SW 1271 (cell line): ENCODE measurements at places on chromosomes 7 and 10.

DNA sequence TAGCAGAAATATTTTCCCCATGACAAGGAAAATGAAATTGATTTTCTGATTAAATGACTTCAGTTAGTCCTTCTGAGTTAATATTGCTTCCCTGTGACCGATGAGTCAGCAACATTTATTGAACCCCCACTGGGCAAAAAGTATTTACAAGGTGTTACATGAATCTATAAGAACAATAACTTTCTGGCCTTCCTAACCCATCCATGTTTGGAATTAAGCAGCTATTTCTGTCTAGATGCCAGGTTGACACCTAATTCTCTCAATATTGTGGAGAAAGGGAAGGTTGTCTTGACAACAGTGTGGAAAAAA is 112.9 kb upstream of the JAZF1 start:
- no peak for DNase-seq

DNA sequence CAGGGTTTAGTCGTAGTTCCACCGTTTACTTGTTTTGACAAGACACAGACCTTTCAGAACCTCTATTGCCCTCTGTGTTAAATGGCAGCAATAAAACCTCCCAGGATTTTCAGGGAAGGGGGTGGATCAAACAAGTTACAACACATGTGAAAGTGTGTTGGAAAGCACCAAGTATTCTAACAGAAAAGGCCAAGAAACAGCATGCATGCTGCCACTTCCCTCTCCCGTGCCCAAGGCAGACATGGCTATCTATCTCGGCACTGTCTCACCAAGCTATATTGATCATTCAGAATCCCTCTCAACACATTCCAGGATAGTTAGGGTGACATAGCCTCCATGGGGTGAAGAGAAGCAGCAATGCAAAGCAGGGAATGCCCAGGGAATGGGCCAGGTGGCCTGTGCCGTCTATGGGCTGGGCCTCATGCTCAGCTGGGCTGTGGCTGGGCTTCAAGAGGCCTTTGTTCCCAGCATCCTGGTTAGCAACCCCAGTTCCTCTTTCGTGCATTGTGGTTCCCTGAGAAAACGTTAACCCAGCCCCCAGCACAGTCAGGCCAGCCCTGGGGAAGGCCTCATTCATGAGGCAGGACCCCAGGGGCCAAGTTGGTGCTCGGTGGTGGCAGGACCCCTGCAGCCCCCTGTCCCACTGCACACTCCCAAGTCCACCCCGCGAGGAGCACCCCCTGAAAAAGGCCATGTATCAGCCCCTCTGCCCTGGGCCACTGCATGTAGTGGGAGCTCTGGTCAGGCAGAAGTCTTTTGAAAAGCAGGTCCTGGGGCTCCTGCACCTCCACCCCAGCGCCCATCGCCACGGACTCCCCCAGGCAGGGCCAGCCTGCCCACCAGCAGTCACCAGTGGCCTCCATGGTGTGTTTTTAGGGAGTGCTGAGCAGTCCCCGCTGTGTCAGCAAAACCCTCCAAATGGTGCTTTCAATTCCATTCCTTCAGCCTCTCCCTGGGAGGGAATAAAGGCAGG is 25.5 kb downstream of the VSIR start:
- no peak for DNase-seq

DNA sequence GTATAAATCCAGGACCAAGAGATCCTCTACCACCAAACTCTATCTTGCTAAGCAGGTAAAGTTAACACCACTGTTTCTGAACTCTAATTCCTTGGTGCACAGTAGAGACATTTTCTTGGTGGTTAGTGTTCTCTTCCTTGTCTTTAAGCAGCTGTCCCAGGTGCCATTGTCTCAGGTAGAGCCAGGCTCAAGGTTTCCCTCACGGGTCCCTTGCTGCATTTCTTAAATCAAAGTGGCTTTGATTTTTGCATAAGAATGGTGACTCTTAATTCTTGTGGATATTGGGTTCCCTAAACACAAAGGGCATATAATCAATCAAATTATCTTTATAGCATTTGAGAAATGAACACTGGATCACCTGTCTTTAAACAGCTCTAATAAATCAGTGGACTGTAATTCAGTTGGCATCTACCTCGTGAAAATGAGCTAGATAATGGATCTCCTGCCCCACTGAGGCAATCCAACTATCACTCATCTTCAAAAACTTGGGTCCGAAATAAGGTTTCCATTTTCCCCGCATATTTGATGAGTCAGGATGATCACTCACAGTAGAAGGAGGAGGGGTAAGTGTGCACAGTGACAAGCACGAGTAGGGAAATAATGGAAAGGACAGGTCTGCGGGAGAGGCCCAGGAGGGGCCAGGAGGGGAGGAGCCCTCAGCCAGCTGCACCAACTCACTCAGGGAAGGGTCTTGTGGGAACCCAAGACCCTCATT is 2.4 kb downstream of the ABCC2 start:
- no peak for DNase-seq

DNA sequence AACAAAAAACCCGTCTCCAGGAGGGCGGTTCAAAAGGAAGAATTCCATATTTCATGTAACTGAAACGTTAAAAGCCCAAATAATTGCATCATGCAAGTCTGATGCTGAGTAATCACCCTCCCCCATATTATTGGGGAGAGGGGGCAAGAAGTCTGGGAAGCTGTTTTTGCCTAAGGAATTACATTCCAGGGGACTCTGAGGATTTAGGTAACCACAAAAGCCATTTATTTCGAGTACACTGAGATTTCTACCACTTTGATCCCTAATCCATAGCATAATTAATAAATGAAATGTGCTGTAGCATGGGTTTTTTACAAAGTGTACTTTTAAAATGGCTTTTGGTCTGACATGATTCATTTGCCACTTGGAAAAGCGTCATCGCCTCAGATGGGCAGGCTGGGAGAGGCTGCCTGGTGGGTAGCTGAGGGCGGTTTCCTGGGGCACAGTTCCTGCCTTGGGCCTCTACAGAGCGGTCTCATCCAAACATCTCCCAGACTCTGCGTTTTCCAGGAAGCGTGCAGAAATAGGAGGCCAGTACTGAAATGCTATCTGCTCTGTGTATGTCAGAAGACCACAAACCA is 106.5 kb downstream of the TCF7L2 start:
- DNase-seq, result no peak

DNA sequence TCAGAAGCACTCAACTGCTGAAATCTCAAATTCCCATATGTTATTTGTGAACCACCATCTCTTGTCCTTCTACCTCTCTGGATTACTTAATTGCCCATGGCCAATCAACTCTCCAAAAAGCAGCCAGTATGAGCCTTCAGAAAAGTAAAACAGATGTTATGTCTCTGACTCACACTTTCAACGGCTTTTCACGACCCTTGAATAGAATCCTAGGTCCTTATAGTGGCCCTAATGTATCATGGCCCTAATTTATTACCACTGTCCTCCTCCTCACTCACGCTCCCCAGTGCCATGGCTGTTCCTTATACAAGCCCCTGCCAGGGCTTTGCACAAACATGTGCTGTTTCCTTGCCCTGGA is 20.0 kb downstream of the ZNF438 start:
- no peak for DNase-seq

DNA sequence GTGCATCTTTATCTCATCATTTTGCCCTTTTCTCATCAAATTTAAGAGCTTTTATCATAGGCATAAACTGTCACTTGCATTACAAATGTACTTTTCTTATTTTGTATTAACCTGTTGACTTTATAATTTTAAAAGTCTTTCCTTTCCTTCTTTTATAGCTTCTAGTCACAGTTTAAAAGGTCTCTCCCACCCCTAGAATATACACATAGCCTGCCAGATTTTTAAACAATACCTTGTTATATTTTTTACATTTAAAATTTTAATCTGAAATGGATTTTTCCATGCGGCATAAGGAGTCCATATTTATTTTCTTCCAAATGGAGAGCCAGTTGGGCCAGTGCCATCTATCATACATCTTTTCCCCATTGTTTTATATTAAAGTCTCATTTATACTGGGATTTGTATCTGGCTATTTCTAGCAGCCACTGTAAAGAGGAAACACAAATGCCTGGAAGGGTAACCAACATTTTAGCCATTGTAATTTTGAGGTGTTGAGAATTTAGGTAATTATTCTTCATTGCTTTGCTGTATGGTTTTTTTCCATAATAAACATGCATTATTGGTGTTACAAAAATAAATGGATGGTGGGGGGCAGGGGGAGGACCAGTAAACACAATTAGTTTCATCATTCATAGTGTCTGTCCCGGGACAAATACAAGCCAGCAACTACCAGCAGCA is 92.8 kb downstream of the CCDC71L start:
- no peak for DNase-seq

GRCh38 chr7:151866761-151867655 is 9.9 kb downstream of the PRKAG2 start:
- no peak for DNase-seq

GRCh38 chr10:3472287-3473051 is 299.9 kb upstream of the PITRM1 start:
- DNase-seq, result no peak

DNA sequence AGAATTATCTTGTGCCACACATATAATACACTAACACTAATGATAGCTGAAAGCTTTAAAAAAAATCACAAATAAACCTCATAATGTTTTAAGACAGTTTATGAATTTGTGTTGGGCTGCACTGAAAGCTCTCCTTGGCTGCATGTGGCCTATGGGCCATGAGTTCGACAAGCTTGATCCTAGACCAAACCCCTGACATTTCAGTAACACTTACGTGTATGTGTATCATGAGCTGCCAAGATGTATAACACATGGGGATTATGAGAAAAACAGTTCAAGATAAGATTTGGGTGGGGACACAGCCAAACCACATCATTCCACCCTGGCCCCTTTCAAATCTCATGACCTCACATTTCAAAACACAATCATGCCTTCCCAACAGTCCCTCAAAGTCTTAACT is 823.8 kb downstream of the PCDH15 start:
- DNase-seq, result no peak

GRCh38 chr7:130221746-130222145 is 14.1 kb downstream of the SSMEM1 start:
- DNase-seq, result no peak

DNA sequence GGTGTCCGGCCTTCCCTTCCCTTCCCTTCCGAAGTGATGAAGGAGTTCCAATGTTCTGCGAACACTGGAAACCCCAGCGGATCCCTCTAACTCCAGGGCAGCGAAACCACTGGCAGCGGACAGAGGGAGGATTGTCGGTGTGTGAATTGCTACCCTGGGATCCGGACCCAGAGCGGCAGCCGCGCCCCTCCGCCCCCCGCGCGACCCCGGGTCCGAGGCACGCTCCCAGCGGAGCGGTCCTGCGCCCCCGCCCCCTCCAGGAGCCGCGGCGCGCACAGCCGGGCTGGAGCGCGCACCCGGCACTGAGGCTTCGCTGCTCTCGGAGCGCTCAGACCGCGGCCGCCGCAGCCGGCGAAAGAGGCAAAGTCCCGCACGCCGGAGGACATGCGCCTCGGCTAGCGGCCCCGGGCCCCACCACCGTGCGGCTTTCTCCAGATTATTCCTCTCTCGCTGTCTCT is at the start of gene PTPRZ1:
Gene PTPRZ1, plus strand, starts transcription at position 331 of the 458 bp plus-strand sequence. CDS start 339 bp downstream, outside the sequence.
- DNase-seq, result no peak

DNA sequence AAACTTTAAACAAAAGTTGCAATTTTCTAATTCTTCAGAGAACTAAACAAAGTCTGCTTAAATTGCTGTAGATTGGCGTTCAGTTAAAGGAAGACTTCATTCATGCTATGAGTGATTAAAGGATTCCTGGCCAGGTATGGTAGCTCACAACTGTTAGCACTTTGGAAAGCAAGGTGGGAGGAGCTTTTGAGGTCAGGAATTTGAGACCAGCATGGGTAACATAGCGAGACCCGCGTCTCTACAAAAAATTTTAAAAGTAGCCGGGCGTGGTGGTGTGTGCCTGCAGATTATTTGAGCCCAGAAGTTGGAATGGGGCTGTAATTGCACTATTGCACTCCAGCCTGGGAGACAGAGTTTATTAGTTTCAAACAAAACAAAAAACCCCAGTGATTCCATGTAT is 13.5 kb upstream of the SCRN1 start:
- DNase-seq, result no peak

- no peak for DNase-seq
Measured at GRCh38 chr10:21726601-21727225, 192.7 kb downstream of the MLLT10 start.

DNA sequence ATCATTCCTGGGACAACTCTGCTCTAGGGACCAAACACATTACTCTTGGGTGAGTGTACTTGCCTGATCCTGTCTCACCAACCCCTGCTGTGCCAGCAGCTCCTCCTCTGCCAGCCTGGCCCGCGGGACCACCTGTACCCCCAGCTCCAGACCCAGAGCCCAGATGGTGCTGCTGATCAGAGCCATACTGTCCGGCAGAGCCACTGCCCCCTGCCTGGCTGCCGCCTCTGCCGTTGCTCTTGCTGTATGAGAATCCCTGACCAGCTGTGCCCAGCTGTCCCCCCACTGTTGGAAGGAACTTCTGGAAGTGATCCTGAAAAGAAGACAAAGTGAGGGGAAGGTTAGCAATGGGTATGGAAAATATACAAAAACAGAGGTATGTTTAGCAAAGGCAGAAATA is 6.9 kb downstream of the MYOZ1 start:
- DNase-seq, result no peak

DNA sequence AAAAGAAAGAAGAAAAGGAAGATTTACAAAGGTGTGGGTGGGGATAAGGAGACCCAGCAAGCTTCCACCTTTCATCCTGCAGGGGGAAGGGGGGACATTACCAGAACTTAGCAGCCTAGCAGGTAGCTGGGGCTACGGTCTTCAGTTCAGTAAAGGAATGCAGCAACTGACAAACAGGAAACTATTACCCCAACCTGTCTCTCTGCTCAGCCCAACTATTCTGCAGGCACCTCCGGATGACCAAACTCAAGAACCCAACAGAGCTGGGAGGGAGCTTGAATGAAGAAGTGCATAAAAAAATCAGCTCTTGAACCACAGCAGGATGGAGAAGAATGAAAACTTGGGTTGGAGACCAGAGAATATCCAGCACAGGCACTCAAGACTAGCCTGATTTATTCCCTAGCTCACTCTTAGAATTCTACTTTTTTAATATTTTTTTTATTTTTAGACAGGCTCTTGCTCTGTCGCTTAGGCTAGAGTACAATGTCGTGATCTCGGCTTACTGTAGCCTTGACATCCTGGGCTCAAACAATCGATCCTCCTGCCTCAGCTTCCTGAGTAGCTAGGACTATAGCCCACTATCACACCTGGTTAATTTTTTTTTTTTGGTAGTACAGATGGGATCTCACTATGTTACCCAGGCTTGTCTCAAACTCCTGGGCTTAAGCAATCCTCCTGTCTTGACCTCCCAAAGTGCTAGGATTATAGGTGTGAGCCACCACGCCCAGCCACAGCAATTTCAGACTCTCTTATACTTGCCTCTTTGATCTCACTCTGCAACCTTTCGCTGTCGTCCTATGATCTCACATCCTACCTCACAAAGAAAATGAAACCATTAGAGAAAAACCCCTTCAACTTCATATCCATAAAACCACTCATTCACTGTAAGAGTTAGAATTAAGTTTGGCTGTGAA is 18.5 kb upstream of the C10orf67 start:
- no peak for DNase-seq
